ENCODE measurements at places on chromosomes 3 and 15.
A peak's percentile ranks its signal among the peaks of the same experiment; 100 is the strongest.

DNA sequence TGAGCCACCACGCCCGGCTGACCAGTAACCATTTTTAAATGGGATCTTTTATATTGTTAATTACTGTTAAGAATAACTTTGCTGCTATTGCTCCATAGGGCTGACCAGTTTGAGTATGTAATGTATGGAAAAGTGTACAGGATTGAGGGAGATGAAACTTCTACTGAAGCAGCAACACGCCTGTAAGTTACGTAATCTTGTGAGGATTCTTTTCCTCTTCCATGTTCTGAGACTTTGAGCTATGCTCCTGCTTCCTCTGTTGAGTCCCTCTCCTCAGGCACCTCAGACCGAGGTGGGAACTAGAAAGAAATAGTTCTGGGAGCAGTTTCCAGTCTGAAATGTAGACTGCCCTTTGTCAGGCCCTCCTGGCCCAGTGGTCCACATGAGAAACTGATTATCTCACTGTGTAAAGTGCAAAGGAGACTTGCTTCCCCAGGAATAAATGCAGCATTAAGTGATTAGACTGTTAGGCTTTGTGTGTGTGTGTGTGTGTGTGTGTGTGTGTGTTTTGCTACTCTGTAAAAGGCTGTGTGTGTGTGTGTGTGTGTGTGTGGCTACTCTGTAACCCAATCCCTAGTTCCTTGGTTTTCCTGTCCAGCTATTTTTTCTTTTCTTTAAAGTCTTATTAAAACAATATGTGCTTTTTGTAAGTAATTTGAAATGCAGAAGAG is 5.2 kb downstream of the POLR2H start:
- DNase-seq, result peak; percentile 68

DNA sequence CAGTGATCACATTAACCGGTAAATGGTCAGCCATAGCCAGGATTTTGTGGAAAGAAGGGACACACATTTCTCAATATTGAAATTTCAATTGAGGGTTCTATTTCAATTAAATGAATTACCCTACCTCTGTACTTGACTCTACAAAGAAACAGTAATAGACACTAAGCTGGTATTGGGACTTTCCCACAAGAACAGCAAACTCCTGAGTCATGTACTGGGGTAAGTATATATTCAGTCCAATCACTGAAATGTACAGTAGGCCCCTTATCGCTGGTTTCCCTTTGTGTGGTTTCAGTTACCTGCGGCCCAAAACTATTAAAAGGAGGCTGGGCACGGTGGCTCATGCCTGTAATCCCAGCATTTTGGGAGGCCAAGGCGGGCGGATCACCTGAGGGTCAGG is 17.6 kb downstream of the ASB14 start:
- no peak for DNase-seq

DNA sequence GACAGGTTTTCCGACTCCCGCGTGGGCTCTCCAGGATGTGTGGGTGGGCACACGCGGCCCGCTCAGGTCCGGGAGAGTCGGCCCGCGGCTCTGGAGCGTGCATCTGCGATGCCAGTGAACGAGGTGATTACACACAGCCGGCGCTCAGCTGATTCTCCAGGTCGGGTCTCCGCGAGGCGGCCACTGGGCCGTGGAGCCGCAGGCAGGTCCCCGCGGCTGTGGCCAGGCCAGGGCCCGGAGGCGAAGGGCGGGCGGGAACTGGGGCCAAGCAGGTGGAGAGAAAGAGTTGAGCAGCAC is 13.2 kb downstream of the PAK6 start:
- no peak for DNase-seq

DNA sequence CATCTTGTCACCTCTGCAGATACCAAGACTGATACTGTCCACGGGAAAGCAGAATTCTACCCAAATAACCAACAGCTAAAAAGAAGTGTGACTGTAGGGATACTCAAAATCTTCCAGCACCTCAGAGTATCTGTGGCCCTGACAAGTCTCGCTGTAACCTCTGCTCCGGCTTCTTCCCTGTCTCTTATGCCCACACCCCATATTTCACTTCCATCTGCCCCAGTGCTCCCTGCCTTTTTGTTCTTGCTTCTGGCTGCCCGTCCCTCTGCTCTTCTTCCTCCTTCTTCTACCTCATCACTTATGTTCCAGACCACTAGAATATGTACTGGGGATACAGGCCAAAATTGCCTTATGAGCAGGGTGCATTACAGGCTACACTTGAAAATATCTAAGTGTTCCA is 45.4 kb downstream of the CRTAP start:
- DNase-seq, result no peak

DNA sequence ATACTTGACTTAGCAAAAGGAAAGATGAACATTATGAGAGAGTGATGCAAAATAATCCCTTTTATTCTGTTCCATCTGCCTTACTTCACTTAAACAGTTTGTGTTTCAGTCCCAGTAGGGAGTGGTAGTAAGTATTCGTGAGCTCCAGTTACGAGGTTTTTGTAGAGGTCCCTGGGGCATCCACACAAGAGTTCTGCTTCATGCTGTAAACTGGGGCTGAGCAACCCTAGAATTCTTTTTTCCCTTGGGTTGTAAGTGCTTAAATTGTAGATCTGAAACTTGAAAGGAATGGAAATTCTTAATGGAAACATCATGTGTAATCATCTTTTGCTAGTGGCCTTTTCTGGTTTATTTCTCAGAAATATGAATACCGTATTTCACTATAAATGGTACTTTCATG is 79.5 kb downstream of the SEMA6D start:
- DNase-seq, result no peak

GRCh38 chr3:43650345-43650744 is 28.5 kb upstream of the ANO10 start:
- DNase-seq, result no peak

DNA sequence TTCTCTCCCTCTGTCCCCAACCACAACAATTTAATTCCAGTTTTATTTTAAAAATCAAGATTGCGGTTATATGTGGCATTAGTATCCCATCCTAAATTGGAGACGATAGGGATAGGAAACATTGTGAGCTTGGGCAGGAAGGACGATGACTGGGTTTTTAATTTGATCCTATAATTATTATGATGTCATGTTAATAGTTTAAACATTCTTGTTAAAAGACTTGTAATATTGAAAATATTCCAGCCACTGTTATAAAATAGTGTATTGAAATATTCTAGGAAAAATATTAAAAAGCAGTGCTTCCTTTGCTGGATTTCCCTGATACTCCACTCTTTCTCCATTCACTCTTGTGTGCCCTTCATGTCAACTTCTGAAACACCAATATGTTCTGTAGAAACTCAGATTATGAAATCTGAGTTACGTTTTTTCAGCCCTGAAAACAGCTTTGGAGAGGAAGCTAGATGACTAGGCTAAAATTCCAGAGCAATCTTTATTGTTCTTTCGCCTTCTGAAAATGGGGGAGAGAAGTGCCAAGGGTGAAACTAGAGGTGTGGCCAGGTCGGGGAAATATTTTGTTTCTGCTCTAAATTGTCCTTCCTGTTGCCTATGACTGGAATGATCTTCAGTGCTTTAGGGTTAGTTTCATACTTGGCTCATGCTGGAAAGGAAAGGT is 46.1 kb upstream of the MAP3K13 start:
- peak; percentile 85 for DNase-seq

DNA sequence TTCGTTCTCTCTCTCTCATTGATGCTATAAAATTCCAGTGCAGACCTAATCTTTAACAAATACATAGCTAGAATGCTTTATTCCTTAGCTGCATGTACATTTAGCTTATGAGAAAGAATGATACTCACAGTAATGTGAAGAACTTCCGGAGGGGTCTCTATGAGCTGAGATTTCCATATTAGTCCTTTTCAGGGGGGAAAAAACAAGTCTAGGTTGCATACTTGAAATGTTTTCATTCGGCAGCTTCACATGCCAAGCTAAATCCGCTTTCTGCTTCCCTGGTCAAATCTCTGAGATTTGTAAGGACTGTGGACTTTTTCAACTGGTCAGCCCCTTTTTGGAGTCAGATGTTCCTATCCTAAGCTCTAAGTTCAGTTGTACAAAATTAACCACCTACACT is 111.5 kb upstream of the COL8A1 start:
- DNase-seq, result no peak

- DNase-seq, result no peak
These were observed 91.0 kb downstream of the TNIK start for GRCh38 chr3:171369156-171369555.

DNA sequence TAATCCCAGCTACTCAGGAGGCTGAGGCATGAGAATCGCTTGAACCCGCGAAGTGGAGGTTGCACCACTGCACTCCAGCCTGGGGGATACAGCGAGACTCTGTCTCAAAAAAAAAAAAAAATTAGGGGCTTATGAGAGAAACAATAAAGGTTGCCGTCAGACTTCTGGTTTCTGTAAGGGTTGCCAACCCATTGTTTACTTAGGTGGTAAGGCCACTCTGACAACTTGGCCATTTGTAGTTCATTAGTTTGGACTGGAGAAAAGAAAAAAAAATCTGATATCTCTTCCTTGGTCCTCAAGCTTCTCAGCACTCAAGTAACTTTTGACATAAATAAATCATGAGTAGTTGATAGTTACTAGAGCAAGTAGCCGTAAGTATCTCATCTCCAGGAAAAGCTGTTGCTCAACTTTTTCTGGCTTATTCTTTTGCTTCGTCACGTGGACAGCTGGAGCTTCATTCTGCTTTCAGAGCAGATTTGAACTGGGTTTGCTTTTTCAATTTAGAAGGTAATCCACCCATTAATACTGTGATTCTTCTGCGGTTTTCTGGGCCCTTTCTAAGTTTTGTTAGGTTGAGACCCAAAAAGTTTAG is 9.4 kb downstream of the SNX1 start:
- DNase-seq, result peak; percentile 85

DNA sequence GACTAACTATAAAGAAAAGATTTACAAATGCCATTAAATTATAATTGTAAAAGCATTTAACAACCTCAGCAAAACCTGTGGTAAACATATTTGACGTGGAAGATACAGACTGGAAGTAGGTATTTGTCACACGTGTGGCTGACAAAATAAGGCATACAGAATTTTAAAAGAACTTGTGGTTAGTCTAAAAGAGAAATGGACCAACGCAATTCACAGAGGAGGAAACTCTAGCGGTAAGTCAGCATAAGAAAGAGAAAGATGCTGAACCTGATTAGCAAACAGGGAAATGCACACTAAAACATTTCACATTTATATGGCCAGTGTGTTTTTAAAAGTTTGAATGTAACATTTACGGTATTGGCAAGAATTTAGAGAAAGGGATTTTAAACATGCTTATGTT is 35.3 kb downstream of the KCNH8 start:
- DNase-seq, result no peak

GRCh38 chr15:64681424-64682024 is 93.9 kb downstream of the RBPMS2 start:
- peak; percentile 60 for DNase-seq

DNA sequence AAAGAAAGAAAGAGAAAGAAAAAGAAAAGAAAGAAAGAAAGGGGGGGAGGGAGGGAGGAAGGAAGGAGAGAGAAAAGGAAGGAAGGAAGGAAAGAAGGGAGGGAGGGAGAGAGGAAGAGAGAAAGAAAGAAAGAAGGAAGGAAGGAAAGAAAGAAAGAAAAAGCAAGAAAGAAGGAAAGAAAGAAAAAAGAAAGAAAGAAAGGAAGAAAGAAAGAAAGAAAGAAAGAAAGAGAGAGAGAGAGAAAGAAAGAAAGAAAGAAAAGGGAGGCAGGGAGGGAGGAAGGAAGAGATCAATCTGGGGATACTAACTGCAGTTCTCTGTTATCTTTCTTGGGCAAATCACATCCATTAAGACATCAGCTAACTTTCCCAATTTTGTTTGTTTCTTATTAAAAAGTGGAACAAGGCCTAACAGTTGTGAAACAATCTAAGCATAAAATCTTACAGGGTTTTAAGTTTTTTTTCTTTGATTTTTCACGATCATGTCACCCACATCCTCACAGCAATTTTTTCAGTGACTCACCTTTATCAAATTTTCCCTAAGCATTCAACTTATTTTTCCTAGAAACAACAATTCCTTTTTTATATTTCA is 36.8 kb downstream of the TBC1D2B start:
- DNase-seq, result peak; percentile 37

DNA sequence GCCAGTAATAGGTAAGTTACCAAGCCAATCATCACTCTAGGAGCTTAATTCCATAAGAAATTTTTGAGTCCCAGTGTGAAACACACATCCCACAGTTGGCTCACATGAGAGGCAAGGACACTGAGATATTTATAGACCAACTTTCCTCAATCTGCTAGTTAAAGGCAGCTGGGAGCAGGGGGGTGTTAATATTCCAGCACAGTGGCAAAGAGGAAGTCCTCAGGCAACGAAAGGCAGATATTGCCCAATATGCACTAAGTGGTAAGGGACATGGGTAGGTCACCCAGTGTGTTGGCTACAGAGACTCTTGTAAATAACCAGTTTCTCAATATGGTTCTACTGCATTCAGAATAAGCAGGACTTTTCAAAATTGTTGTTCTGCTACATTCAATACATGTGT is 61.0 kb downstream of the TOP2B start:
- DNase-seq, result peak; percentile 9

- no peak for DNase-seq
These were observed 42.4 kb upstream of the LCTL start for GRCh38 chr15:66608159-66608558.

DNA sequence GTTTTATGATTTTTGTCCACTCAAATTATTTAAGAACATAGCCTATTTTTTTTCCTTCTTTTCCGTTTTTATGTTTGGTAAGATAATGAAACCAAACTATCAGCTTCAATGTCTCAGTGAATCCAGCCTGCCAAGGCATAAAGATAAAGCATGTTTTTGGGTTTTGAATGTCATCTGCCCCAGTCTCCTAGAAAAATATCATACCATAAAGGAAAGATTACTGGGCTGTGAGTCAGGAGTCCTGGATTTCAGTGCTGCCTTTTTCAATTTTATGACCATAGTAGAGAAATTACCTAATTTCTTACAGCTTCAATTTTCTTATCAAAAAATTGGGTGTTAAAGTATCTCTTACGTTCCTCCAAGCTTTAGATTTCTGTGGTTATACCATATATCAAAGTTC is 87.5 kb downstream of the GAP43 start:
- peak; percentile 63 for DNase-seq

DNA sequence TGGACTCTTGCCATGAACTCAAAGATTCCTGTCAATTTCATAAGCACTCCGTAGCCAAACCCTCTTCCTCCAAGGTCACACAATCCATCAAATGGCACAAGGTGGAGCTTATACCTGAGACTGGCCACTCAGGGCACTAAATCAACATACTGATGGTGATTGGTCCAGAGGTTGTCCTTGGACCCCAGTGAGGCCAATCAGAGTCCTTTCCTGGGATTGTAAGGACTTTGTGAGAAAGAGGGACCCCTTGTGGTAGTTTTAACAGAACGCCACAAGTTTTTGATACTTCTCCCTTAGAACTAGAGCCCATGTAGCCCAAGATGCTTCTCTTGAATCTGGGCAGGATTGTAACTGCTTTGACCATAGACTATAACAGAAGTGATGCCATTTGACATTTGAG is 44.4 kb upstream of the LARS2 start:
- peak; percentile 21 for DNase-seq

- no peak for DNase-seq
These were observed 176.2 kb downstream of the EPHB1 start for GRCh38 chr3:134971306-134971705.

Measured in fibroblast of the aortic adventitia (primary cell).